Transverse colon (tissue), 4 donors: ENCODE measurements at places on chromosomes 11 and 22. TPM values are rescaled to one million over a fixed set of nuclear protein-coding genes. Genes with fewer than 3 reads are reported as not detected.

MDK gene
- total RNA-seq: 159 TPM

PRG2 gene
- total RNA-seq: not detected

OR8A1 gene
- total RNA-seq: not detected

THYN1 gene
- total RNA-seq: 32.8 TPM

HPS5 gene
- 3.0 TPM for total RNA-seq

C11orf16 gene
- total RNA-seq: not detected

NCF4 gene
- 98.7 TPM for total RNA-seq

- no peak overlapping the region for H3K4me3 ChIP-seq
- no peaks in the 10 kb centered on the region for H3K27me3 ChIP-seq
- H3K27ac ChIP-seq: no peak overlapping the region
- no peaks in the 10 kb centered on the region for H3K4me1 ChIP-seq
- DNase-seq: no peak
Observed at GRCh38 chr11:31651822-31652221, 142.3 kb downstream of the ELP4 start.

DNA sequence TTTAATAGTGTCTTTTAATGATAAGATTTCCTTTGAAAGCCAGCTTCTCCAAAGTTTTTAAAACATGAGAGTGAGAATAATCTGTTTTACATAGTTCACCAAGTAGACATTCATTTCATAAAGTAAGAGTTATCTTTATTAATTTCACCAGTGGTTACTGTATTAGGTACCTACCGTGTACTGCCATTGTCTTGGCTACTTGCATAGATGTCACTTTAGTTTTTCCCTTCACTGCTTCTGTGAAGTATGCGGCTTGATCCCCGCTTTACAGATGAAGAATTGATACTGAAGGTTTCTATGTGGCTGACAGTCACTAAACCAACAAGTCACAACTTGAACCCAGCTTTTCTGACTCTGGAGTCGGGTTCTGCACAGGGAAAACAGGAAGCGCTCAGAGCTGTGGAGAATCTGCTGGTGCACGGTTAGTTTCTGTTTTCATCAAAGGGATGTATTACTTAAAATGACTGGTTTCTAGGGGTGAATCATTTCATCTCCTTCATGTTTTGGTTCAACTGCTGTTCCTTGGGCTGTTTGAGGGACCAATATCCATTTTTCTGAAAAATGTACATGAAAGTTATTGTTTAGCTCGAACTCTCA is 39.3 kb upstream of the MYO18B start:
- no peaks in the 10 kb centered on the region for H3K36me3 ChIP-seq
- no peak overlapping the region for H3K27ac ChIP-seq
- H3K4me1 ChIP-seq: no peaks in the 10 kb centered on the region
- no peak overlapping the region for H3K4me3 ChIP-seq
- H3K27me3 ChIP-seq: no peaks in the 10 kb centered on the region

GRCh38 chr11:66918741-66919140 is 39.4 kb downstream of the PC start:
- DNase-seq: no peak
- H3K36me3 ChIP-seq: no peaks in the 10 kb centered on the region
- no peak overlapping the region for H3K27ac ChIP-seq
- no peaks in the 10 kb centered on the region for H3K27me3 ChIP-seq
- no peak overlapping the region for H3K4me3 ChIP-seq

DNA sequence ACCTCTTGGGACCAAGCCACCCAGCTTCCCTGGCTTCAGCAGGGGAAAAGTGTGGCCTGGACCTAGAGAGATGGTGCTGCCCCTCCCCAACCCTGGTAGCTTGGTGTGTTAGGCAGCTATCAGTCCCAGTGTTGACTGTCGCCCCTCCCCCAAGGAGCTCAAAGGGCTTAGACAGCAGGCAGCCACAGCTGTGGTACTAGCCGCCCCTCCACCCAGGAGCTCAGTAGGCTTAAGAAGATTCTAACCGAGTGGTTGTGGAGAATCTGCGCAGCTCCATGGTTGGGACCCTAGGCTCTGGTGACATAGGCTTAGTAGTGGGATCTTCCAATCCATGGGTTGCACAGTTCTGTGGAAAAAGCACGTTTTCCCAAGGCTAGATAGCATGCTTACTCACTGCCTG is 458.4 kb upstream of the LRRC4C start:
- H3K4me3 ChIP-seq: no peak overlapping the region
- H3K36me3 ChIP-seq: no peaks in the 10 kb centered on the region
- no peaks in the 10 kb centered on the region for H3K4me1 ChIP-seq
- H3K27ac ChIP-seq: no peak overlapping the region

GRCh38 chr11:71165771-71166170 is 86.6 kb downstream of the SHANK2 start:
- H3K27me3 ChIP-seq: no peaks in the 10 kb centered on the region
- DNase-seq: no peak
- no peaks in the 10 kb centered on the region for H3K4me1 ChIP-seq
- no peak overlapping the region for H3K27ac ChIP-seq
- H3K36me3 ChIP-seq: no peaks in the 10 kb centered on the region

GRCh38 chr11:2092464-2092910 is 46.7 kb downstream of the IGF2 start:
- H3K27me3 ChIP-seq: peaks cover 5% of the 10 kb centered on the region
- no peak overlapping the region for H3K27ac ChIP-seq
- H3K36me3 ChIP-seq: no peaks in the 10 kb centered on the region
- no peak overlapping the region for H3K4me3 ChIP-seq
- H3K4me1 ChIP-seq: peaks cover 10% of the 10 kb centered on the region

DNA sequence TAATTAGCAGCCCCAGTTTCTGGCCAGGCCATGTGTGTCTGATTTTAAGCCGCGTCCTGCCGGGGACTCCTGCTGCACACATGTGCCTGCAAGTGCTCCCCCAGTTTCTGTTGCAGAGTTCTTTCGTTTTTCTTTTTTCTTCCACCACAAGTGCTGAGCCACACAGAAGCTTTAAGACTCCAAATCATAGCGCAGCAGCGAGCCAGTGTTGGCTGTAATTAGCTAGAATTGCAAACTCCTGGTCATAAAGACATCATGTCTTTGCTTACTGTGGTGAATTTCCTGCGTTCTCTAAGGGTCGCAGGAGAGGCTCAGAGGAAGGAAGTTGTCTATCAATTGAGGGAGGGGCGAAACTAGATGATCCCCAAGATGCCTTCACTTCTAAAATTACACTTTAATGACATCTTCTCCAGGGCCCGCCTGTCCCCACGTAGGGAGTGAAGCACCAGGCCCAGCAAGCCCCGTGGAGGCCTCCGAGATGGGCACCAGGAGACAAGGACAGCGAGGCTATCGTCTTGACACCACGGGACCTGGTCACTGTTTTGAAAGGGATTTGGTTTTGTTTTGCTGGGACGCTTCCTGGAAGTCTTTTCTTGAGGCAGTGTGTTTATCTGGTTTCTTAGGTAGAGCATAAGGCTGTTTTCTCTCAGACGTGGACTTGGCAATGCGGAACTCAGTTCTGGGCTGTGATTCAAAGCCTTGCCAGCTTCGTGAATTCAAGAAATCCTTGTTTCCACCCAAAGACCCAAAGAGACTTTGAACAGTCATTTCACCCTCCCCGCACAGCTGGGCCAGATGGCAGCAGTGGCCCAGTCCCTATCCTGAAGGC is 71.8 kb downstream of the UBASH3B start:
- peak; percentile 26 for DNase-seq
- H3K36me3 ChIP-seq: no peaks in the 10 kb centered on the region
- no peaks in the 10 kb centered on the region for H3K27me3 ChIP-seq
- H3K4me1 ChIP-seq: peaks cover 5% of the 10 kb centered on the region
- peak overlapping the region; percentile 74 for H3K27ac ChIP-seq
- H3K4me3 ChIP-seq: peak overlapping the region; percentile 1

GRCh38 chr22:47564651-47565434 is 802.4 kb downstream of the TBC1D22A start:
- H3K36me3 ChIP-seq: no peaks in the 10 kb centered on the region
- no peaks in the 10 kb centered on the region for H3K4me1 ChIP-seq
- no peaks in the 10 kb centered on the region for H3K27me3 ChIP-seq
- no peak for DNase-seq
- no peak overlapping the region for H3K4me3 ChIP-seq

- H3K36me3 ChIP-seq: no peaks in the 10 kb centered on the region
- DNase-seq: peak; percentile 39
- H3K4me3 ChIP-seq: peak overlapping the region; percentile 91
- peaks cover 10% of the 10 kb centered on the region for H3K4me1 ChIP-seq
- H3K27ac ChIP-seq: peak overlapping the region; percentile 92
Observed at GRCh38 chr11:47185305-47186075, 744 bp downstream of the PACSIN3 start.

DNA sequence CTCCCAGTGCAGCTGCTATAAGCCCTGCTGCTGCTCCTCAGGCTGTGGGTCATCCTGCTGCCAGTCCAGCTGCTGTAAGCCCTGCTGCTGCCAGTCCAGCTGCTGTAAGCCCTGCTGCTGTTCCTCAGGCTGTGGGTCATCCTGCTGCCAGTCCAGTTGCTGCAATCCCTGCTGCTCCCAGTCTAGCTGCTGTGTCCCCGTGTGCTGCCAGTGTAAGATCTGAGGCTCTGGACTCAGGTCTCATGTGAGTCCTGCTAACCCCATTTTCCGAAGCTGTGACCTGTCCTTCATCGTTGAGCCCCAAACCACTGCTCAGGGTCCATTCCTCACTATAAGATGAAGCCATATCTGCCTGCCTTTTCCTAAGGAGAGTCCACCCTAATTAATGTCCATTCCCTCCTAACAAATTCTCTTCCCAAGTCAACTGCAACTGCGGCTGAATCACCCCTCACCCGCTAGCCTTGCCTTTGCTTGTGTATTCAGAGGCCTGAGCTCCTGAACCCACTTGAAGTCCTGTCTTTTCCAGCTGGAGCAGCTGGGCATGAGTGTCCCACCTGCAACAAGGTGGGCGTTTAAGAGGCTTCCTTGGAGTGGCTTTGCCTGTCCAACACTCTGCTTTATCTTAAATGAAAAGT is 626 bp downstream of the KRTAP5-7 start:
- no peaks in the 10 kb centered on the region for H3K27me3 ChIP-seq
- H3K27ac ChIP-seq: no peak overlapping the region
- DNase-seq: no peak

- peaks cover 40% of the 10 kb centered on the region for H3K36me3 ChIP-seq
- peaks cover 9% of the 10 kb centered on the region for H3K4me1 ChIP-seq
- no peak overlapping the region for H3K4me3 ChIP-seq
- no peaks in the 10 kb centered on the region for H3K27me3 ChIP-seq
Observed at GRCh38 chr22:20581503-20582170, 74.2 kb downstream of the MED15 start.

DNA sequence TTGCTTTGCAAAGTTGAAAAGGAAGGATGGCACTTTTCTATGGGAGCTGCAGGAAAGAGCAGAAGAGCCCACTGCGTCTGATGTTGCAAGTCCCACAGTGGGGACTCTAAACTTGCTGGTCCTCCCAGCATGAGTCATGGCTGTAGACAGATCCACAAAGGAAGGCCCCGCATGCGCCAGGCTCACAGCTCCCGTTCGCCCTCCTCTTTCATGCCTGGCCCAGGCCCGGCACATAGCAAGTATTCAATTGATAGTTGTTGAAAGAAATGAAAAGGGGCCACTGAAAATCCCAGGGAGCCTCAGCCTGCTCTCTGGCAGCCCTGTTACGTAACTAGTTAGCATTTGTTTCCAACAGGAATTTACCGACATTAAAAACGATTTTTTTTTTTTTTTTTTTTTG is 18.9 kb downstream of the AP1B1 start:
- H3K36me3 ChIP-seq: no peaks in the 10 kb centered on the region
- DNase-seq: peak; percentile 39
- H3K27me3 ChIP-seq: no peaks in the 10 kb centered on the region
- no peak overlapping the region for H3K4me3 ChIP-seq

DNA sequence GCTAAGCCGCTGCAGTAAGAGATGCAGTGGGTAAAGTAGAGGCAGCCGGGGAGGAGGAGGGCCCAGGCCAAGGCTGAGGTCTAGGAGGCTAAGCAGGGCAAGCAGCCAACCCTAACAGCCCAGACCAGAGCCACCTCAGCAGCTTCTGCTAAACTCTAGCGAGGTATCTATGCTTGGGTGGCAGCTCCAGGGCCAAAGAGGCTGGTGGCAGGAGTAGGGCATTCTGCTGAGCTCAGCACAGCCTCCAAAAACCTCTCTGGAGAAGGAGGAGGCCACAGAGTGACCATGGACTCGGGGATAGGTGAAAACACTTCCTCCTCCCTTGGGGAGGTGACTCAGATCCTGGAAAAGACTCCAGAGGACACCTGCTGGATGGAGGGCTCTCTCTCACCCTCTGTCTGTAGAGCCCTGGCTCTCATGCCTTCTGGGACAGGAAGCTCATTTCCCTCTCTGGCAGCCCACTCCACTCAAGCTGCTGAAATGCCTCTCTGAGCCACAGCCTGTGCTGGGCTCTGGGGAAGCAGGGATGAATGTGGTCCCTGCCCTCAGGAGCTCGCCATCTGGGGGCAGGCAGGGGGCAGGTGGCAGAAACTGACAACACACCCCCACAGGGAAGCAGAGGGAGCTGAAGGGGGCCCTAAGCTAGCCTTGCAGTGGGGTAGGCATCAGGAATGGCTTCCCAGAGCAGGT is 16.5 kb upstream of the TPBGL start:
- H3K4me1 ChIP-seq: no peaks in the 10 kb centered on the region
- DNase-seq: no peak
- H3K4me3 ChIP-seq: no peak overlapping the region
- H3K27ac ChIP-seq: no peak overlapping the region
